ENCODE measurements at places on chromosomes 4 and X.
A peak's percentile ranks its signal among the peaks of the same experiment; 100 is the strongest.

- DNase-seq: peak; percentile 5
These were observed 78.6 kb upstream of the STS start for GRCh38 chrX:7068939-7069367.

DNA sequence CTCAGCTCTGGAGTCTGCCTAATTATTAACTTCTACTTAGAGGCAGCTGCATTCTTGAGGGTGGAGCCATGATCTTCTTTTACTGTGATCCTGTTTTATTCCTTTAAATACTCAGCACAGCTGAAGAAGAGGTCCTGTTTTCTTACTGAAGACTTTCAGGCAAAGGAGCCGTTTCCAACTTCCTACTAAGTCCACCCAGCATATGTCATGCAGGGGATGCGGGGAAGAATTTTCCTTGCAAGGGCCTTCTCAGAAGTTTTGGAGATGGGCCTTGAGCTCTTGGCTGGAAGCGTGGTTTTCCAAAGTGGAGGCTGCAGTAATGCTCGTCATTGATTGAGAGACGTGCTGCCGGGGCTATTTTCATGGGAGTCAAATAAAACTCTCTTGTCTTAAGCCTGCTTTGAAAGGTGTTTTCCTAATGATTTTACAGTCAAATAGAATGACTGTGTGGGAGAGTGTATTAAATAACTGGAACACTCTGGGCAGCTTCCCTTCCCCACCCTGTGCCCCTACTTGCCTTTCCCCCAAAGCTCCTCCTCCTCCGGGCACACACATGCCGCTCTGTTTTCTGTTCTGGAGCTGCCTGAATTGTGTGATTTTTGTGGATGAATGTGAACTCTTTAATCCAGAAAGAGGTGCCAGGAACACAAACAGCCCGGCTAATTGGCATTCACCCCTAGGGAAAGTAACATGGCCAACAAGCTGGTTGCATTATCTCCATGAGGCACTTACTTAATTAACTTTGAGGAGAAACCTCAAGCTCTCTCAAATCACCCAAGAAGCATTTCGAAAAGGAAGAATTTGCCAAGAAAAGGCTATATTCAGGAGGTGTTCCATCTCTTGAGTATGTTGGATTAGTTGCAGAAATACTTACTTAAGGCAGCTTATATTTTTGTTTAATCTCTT lies 28.1 kb downstream of the FGF2 start:
- DNase-seq: no peak

DNA sequence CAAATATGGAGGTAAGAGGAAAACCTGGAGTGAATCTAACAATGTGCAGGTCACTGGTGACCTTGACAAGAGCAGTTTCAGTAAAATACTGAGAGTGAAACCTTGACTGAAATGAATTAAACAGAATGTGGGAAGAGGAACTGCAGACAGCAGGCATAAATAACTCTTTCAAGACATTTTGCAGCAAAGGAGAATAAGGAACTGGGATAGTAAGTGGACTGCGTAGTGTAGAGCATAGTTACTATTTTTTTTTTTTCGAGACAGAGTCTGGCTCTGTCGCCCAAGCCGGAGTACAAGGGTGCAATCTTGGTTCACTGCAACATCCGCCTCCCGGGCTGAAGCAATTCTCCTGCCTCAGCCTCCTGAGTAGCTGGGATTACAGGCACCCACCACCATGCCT lies 24.0 kb downstream of the RBMX start:
- DNase-seq: no peak

DNA sequence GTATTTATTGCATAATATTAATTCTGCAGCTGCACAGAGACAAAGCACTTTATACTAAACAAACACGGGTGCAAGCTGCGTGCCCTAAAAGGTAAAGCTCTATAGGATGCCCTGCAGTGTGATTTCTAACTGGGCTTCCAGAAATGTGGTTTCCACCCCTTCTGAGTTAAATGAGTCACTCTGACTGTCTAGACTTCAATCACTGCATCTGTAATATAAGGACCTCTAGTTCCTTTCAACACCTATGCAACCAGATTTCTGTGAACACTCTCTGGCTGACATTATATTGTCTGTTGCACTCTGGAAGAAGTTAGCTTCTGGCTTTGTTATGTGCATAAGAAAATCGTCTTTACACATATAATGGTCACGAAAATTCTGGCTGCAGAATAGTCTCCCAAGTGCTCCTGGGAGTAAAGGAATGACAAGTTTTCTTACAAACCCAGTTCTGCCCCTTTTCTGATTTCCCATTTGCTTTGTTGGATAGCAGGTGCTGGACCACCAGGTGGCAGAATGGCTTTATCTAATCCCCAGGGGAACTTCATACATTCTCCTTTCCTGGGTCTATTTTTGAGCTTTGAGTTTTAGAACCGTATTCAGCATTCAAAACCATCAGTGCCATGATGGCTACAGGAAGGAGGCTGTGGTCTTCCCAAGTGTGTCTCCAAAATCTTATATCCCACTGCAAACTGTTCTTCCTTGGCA lies 842.2 kb downstream of the STIM2 start:
- DNase-seq: no peak

DNA sequence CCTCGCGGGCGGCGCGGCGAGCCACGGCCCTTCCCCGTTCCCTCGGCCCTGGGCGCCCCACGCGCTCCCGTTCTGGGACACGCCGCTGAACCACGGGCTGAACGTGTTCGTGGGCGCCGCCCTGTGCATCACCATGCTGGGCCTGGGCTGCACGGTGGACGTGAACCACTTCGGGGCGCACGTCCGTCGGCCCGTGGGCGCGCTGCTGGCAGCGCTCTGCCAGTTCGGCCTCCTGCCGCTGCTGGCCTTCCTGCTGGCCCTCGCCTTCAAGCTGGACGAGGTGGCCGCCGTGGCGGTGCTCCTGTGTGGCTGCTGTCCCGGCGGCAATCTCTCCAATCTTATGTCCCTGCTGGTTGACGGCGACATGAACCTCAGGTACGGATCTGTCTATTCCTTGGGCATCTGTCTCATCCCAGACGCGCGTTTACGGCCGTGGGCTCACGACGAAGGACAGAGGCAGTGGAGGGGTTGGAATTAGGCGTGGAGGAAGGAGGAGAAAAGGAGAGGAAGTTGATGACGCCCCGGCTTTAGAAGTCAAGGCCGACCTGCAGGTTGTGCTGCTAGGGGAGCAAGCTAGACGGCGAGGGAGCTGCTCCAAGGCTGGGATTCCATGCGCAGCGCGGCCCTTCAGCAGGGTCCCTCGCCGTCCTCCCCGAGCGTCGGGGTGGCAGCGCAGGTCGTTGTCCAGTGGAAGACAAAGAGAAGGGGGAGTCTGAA lies 792 bp downstream of the SLC10A4 start:
- no peak for DNase-seq

DNA sequence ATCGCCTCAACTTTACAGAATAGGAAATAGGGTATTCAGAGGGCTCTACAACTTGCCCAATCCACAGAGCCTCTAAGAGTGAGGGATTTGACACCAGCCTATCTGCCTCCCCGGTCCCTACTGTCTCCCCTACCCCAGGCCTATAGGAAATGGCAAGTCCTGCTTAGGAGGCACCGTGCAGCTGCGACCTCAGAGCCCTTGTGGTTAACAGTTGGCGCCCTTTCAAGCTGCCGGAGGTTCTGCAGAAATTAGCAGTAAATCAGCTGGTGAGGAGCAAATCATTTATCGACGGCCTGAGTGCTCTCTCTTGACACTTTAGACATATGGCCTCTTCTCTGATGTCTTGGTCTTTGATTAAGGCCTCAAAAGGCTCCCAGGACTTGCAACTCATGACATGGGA lies 96.9 kb downstream of the CLNK start:
- peak; percentile 15 for DNase-seq

DNA sequence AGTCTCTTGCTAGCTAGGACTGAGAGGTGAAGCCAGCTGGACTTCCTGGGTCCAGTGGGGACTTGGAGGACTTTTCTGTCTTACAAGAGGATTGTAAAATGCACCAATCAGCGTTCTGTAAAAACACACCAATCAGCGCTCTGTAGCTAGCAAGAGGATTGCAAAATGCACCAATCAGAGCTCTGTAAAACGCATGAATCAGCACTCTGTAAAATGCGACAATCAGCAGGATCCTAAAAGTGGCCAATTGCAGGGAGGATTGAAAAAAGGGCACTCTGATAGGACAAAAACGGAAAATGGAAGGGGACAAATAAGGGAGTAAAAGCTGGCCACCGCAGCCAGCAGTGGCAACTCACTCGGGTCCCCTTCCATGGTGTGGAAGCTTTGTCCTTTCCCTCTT lies 65.6 kb upstream of the DUSP21 start:
- no peak for DNase-seq

- no peak for DNase-seq
These were observed 82.8 kb downstream of the STIM2 start for GRCh38 chr4:26943391-26943790.

DNA sequence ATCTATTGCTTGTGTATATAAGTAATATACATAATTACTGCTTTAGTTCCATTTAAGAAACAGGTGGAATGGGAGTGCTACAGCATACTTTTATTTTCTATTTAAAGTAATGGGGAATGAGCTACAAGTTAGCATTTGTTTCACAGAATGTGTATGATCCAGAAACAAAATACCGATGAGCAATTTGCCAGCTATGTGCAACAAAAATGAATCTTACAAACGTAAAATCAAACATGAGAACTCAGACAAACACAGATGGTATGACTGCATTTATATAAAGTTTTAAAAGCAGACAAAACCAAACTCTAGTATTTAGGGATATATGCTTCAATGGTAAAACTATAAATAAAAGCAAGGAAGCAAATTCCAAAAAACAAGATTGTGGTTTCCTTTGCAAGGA lies 141.7 kb downstream of the PAPSS1 start:
- DNase-seq: no peak

- DNase-seq: no peak
These were observed 222.4 kb upstream of the VCX start for GRCh38 chrX:7620560-7620959.

DNA sequence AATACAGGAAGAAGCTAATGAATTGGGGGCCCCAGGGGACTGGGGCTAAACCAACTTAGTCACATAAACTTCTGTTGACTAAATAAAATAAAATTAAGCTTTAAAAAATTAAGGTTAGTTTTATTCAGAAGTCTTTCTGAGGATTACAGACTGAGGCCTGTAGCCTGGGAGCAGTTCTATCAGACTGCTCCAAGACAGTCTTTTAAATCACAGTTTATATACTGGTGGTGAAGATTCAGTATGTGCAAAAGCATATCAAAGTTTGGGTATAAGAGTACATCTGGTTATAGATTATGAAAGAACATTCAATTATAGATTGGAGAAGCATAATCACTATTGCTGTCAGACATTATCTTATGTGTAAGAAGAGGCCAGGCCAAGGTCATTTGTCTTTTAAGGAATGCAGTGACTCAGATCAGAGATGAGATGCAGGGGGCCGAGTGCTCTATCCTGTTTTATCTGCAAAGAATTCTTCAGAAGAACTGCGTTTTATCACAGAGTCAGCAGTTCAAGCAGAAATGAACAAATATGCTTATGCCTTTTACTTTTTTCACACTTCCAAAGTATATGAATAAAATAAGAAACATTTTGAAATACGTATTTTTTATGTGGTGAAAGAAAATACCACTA lies 109.4 kb downstream of the PDHA2 start:
- no peak for DNase-seq

Data from CD4-positive, alpha-beta T cell treated with Interleukin-1 beta for 1 hour (primary cell).